ENCODE measurements at places on chromosomes 7 and 10.

DNA sequence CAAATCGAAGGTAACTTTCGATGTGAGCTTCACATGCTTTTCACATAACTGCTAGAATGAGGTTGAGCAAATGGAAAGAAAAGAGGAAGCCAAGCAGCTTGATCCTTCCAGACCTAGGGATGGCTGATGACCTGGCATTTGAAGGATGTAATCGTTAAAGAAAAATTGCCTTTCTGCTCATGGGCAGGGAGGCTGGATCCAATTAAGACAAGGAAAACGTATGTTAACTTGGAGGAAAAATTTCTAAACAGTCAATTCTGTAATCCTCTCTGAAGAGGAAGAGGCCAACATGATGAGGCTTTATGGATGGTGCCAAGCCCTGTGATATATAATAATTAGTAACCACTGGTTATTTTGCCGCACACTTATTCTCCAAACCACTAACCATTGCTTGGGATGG, 12.5 kb downstream of the GRK5 start:
- DNase-seq: no peak

DNA sequence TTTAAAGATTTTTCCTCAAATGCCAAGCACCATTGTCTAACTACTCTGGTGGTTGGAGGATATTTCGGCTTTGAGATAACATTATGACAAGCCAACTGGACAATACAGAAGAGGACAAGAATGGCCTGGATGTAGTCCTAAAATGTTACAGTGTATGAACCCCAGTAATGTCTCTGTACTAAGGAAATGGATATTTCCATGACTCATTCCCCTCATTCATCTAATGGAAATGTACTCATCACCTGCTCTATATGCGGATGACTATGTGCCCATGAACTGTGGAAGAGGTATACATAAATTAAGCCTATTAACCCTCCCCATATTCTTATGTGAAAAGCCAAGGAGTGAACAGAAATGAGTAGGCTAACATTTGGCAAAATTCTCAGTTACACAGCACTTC, 207.9 kb downstream of the CACNA2D1 start:
- no peak for DNase-seq

GRCh38 chr7:1819259-1819841, 149.3 kb downstream of the ELFN1 start:
- DNase-seq: no peak

DNA sequence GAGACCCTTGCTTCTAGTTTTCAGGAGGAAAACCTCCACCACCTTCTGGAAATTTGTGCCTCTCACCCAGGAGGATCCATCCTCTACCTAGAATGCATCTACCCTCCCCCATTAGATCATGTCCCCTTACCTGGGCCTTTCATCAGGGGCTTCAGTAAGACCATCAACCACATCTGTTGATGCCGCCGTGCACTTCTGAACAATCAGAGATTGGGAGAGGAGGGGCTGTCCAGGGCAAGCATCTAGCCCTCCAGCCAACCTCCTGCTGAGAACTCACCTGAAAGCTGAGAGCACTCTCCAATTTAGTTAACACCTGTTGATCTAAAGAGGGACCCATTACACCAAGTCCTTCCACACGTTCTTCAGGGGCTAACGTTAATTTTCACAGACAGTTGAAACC, 57.6 kb upstream of the PIK3CG start:
- no peak for DNase-seq

GRCh38 chr10:76572021-76572420, 1065.6 kb downstream of the KCNMA1 start:
- no peak for DNase-seq

- no peak for DNase-seq
Observed at GRCh38 chr7:70621954-70622600, 509.9 kb upstream of the GALNT17 start.
